ENCODE measurements at places on chromosomes 6 and 20.

GRCh38 chr6:107867302-107867615, 43.1 kb upstream of the SCML4 start:
- no peak for DNase-seq

DNA sequence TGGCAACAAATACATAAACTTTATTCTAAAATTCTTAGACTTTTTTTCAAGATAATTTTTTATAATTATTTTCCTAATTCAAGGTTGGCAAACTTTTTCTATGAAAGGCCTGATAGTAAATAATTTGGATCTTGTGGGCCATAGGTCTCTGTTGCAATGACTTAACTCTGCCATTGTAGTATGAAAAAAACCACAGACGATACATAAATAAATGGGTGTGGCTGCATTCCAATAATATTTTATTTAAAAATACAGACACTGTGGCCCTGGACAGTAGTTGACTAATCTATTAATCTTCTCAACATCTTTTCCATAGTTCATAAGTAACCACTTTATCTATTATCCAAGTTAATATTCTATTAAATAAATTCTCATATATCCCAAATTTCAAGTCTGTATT, 281.1 kb downstream of the SYNE1 start:
- DNase-seq: no peak

DNA sequence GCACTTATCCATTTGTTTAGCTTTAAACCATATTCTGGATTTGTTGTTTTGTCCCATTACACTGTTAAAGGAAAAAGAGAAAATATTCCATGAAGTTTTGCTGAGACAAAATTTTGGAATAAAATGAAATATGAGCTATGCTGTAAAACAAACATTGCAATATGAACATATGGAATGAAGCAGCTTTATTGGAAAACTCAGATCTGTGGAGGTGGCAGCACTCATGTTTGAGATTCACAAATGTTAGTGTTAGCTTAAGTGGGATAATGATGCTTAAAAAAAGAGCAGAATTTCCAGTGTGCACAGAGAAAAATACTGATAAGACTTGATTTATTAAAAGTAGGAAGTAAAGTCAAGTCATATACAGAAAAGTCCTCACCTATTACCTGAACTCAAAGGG, 196.2 kb downstream of the BCKDHB start:
- no peak for DNase-seq

GRCh38 chr20:40110311-40110831, 578.7 kb downstream of the MAFB start:
- no peak for DNase-seq

- no peak for DNase-seq
Observed at GRCh38 chr20:49280463-49281058, 2.7 kb upstream of the ZNFX1 start.

- DNase-seq: no peak
Observed at GRCh38 chr6:146937316-146937715, 266.9 kb upstream of the STXBP5 start.

- no peak for DNase-seq
Observed at GRCh38 chr6:167119670-167120582, 3.0 kb upstream of the CCR6 start.

- DNase-seq: no peak
Observed at GRCh38 chr20:35133031-35133430, 14.1 kb downstream of the EDEM2 start.

DNA sequence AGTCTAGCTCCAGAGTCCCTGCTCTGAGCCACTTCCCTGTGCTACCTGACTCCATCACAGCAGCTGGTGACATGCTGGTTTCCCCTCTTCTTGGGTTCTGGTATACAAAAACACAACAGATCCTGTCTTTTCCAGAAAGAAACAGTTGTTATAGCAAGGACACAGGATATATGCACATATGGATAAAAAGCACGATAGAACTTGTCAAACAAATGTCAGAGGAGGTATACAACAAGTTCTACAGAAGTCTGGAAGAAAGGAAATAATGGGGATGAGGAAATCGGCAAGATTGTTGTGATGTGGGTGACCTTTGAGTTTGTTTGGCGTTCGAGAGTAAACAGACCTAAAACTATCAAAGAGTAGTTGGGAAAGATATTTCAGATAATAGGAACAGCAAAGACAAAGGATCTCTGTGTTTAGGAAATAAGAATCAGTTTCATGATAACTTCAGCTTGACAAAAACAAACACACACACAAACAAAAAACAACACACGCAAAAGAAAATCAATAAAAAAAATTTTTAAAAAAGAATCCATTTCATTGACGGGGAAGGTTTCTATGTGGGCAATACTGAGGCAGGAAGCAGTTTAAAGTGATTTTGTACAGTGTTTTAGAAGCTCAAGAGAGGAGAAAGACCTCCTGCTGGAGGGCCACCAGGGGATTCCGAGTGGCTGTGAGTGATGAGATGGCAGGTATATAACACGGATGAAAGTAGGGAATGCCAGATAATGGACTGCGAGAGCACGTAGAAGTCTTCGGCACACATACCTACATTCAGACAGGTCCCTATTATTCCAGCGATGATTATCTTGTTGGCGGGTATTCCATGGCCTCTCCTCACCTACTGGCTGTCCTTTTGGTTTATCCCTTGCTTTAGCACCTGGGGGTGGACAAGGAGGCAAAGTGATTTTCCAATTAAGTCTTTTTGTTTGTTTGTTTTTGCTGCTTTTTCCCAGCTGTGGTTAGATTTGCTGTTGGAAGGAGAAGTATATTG, 174.9 kb downstream of the HS3ST5 start:
- no peak for DNase-seq

GRCh38 chr6:3372912-3373554, 83.8 kb downstream of the SLC22A23 start:
- DNase-seq: no peak

DNA sequence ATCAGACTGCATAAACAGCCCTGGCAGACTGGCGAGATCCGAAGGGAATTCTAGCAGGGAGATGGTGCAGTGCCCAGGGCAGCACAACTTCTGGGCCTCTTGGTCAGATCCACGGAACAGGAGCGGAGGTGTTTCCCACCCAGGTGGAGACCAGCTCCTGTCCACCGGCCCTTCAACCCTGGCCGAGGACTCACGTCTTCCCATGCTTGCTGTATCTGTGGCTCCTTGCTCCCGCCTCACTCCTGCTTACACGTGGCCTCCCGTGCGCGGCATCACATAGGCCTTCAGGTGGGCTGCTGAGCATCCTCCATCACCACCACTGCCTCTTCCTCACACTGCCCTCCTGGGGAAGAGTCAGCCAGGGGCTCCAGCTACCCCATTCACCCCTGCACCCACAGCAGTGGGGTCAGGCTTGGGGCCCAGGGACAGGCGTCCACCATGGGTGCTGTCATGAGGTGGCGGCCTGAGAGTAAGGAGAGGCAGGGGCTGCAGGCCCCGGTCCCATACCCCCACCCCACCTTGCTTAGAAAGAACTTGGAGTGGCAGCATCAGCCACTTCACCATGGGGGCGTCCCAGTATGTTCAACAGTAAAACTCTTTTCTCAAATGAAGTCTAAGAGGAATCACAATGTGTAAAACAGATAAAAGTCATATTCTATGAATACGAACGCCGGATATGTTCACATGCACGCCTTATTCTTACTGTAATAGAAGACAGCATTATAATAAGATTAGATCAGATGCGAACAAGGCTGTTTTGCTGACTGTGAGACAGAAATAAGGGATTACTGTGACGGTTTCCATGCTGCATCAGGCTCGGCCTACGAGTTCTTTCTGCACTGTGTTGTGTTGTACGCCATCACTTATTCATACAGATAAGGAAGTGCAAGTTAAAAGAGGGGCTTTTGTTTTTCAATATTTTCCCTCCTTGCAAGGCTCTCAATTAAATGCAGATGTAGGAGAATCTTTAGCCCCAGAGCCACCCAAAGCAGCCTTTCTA, 165.4 kb downstream of the GRM4 start:
- no peak for DNase-seq

GRCh38 chr6:139308936-139309603, 17.3 kb upstream of the TXLNB start:
- DNase-seq: no peak
